ENCODE measurements at places on chromosomes 16 and 17. TPM values are rescaled to one million over a fixed set of nuclear protein-coding genes. Genes with fewer than 3 reads are reported as not detected.

GAS7 gene
- 8.5 TPM for total RNA-seq

LPO gene
- total RNA-seq: not detected

TP53TG3B gene
- not detected for total RNA-seq

GRCh38 chr17:68733241-68734176 is 132.3 kb upstream of the FAM20A start:
- peak; percentile 58 for DNase-seq

DNA sequence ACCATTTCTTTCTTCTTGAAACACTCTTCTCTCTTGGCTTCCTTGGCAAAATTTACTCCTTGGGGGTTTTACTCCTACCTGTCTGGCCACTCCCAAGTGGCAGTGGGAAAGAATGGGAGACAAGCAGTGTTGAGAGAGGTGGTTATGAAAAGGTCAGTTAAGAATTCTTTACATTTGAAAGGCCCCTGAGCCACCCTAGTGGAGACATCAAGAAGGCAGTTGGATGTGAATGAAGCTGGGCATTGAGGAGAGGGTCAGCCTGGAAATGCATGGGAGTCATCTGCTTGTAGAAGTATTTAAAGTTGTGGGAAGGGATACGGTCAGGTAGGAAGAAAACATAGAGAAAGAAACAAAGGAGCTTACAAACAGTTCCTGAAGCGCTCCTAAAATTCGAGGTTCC is 42.3 kb upstream of the CCNF start:
- DNase-seq: no peak

PIMREG gene
- total RNA-seq: 1.1 TPM

Measured in astrocyte (in vitro differentiated cells and primary cell).